NCI-H446 treated with DMSO at 0.1 percent for 48 hours (cell line): ENCODE measurements at places on chromosomes 3 and 15.

GRCh38 chr3:147090461-147090860, 315.9 kb downstream of the ZIC4 start:
- no peak for DNase-seq

GRCh38 chr3:123078101-123078500, 11.3 kb downstream of the PDIA5 start:
- DNase-seq = no peak

GRCh38 chr15:91271565-91272153, 171.6 kb downstream of the SV2B start:
- peak; percentile 21 for DNase-seq

DNA sequence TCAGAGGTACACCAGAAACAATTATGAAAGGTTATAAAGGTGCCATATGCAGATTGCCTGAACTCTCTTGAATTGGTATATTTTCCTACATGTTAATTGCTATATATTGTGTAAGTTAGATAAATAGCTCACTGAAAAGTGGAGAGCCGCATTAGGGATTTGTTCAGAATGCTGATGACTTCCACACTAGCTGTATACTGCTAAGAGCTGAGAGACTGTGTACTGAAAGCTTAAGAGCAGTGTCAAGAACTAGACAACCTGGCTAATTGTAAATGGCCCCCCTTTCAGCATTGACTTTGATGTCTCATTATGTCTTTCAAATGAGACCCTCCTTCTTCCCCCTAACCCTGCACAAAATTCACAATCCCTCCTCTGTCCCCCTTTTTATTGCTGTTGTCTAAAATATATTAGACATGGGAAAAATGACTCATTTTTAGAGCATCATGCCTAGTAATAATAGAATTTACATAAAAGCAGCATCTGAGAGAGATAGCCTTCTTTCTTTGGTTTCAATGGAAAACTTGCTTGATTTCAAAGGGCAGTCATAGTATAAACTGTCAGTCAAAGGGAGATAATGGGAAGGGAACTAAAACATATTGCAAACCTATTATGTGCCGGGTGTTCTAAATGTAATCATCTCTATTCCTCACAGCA, 34.7 kb upstream of the GREM1 start:
- DNase-seq = no peak

- no peak for DNase-seq
Measured at GRCh38 chr15:33584797-33585196, 274.0 kb downstream of the RYR3 start.

DNA sequence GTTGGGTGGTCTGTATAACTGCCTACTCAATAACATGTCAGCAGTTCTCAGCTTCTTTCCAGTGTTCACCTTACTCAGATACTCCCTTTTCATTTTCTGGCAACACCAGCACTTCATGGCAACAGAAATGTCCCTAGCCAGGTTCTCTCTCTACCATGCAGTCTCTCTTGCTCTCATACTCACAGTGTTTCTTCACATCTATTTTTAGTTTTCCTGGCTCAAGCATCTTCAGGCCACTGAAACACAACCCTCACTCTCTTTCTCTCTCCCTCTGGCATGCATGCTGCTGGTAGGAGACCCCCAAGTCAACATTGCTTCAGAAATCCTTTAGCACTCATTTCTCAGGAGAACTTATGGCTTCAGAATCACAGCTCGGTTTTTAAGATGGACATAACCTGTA, at the start of gene CAPN3:
TSS of gene CAPN3 (plus strand) at position 253 of the 400 bp plus-strand sequence. CDS start 305 bp downstream, outside the sequence.
- no peak for DNase-seq

GRCh38 chr3:56795097-56795828, 6.5 kb downstream of the ARHGEF3 start:
- no peak for DNase-seq

GRCh38 chr3:89139870-89140269, 32.4 kb downstream of the EPHA3 start:
- DNase-seq = no peak

GRCh38 chr3:148585671-148586379, 111.9 kb upstream of the AGTR1 start:
- DNase-seq = no peak

- DNase-seq = no peak
Measured at GRCh38 chr3:51102396-51102795, 282.7 kb upstream of the MANF start.

GRCh38 chr3:182692695-182693094, 100.6 kb upstream of the ATP11B start:
- no peak for DNase-seq

GRCh38 chr15:99449514-99449913, 116.3 kb upstream of the MEF2A start:
- DNase-seq = no peak

- no peak for DNase-seq
Measured at GRCh38 chr3:112649478-112649735, 8.5 kb upstream of the CCDC80 start.

GRCh38 chr3:136653628-136654027, 98.5 kb downstream of the STAG1 start:
- DNase-seq = no peak

- no peak for DNase-seq
Measured at GRCh38 chr15:62606376-62607113, 436.0 kb upstream of the TPM1 start.

DNA sequence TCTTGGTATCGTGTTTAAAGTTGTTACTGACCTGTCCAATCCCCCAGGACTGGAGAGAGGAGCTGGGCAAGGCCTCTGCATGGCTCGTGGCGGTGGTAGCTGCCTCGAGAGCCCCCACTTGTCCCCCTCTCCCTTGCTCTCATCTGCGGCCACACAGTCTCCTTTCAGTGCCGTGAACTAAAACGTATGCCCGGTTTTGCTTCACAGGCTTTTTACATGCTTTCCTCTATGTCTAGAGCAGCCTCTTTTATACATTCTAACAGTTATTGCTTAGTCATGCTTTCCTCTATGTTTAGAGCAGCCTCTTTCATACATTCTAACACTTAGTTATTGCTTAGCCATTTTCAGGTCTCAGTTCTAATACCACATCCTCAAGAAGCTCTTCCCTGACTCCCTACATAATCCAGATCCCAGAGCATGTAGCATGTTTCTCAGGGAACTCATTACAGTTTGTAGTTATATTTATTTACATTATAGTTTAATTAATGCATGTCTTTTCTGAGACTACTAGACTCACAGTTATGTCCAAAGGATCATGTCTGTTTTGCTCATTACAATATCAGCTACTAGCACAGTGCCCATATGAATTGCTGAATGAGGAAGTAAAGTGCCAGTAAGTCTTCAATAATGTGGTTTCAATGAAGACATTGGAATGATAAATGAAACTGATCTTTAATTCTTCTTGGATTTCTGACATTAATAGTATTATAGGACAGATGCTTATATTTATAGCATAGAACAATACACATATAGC, 66.5 kb upstream of the TBL1XR1 start:
- DNase-seq = no peak

DNA sequence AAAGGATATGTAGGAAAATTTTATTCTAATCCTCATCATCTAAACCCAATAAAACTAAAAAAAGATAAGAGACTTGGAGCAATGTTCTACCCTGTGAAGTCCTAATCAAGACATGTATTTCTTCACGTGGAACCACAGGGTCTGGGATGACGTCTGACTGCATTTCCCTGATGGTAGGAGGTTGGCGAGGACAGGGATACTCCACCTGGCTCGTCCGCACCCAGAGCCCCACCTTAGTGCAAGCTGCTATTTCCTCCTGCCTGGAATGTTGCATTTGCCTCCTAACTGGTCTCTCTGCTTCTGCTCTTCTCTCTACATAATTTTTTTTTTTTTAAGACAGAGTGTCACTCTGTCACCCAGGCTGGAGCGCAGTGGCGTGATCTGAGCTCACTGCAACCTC, 57.7 kb upstream of the RASGRP1 start:
- no peak for DNase-seq

DNA sequence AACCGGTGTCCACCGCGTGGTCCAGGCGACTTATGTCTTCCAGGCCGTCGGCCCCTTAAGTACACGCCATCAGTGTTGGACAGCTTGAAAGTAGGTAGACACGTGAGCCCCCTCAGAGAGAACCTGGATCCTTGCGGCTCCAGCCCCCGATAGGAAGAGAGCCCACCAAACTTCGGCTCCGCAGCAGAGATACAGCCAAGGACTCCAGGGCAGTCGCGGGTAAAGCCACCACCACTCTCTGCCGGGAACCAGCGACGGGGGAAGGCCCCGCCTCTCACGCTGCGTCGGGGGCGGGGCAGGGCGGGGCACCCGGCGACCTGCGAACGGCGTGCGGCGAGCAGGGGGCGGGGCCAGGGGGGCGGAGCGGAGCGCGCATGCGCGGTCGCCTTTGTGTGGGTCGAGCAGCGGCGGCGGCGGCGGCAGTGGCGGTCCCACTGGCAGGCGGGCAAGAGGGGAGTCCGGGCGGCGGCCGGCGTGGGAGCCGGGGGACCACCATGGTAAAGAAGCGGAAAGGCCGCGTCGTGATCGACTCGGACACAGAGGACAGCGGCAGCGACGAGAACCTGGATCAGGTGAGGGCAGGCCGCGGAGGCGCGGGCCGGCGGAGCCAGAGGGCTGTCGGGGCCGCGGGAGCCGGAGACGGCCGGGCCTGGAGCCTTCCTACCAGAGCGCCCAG, at the start of gene RTF1:
TSS of gene RTF1 (plus strand) at position 354 of the 676 bp plus-strand sequence. CDS start at position 375, 21 bp downstream.
- DNase-seq = peak; percentile 64

DNA sequence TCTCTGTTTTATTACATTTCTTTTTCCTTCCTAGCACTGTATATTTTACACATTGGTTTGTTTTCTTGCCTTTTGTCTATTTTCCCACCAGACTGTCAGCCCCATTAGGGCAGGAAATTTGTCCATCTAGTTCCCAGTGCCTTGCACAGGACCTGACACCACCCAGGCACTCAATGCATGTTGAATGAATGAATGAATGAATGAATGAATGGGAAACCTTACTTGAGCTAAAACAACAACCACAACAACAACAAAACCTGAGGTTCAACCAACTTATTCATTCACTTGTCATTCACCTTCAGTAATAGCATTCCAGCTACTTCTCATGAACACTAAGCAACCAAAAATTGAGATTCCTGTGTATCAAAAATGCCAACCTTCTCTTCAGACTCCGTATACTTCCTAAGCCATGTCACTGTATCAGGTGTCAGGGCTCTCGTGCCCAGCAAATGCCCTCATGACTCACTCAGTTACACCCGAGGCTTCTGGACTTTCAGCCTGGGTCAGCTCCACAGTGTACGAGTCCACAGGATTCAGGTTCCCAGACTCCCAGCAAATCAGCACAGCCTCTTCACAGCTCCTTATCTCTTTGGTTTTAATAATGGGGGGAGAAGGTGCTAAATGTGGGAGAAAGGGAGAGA, 37.3 kb downstream of the FSD2 start:
- DNase-seq = no peak

GRCh38 chr15:66940368-66940767, 125.0 kb upstream of the SMAD3 start:
- DNase-seq = no peak

- DNase-seq = no peak
Measured at GRCh38 chr15:89113296-89114024, 25.2 kb downstream of the ABHD2 start.

DNA sequence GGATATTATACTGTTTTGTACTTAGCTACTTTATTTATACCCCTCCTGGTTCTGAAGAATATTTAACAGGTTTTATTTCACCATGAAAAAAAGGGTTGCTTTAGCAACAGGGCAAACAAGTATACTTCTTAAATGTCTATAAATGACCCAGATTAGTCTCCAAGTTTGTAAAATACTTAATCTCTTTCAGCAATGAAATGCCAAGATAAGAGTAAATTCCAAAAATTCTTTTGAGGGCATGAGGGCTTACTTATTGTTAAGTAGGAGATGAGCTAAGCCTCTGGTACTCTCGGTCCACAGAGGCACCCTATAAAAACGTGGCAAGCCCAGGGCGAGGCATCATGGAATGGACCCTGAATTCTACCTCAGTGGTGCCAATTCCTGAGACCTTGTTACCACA, 264.8 kb upstream of the NSMCE3 start:
- no peak for DNase-seq

DNA sequence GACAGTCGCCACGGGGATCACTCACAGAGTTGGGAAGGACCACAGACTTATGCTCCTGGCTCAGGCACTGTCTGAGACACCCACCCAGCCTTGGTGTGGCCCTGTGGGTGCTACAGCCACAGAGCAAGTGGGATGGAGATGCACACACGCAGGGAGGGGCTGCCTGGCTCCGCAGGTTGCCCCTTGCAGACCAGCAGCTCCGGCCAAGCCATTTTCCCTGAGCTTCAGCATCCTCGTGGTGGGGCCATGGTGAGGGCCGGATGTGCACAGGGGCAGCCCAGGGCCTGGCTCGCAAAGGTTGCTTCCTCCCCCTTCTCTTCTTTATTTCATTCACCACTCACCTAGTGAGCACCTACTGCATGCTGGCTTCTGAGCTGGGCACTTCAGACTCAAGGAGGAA, 55.4 kb upstream of the GRIP2 start:
- DNase-seq = no peak

- no peak for DNase-seq
Measured at GRCh38 chr3:18250991-18251390, 174.1 kb downstream of the SATB1 start.

GRCh38 chr3:72692990-72693389, 155.3 kb downstream of the SHQ1 start:
- no peak for DNase-seq

- no peak for DNase-seq
Measured at GRCh38 chr3:112101916-112102315, 15.7 kb downstream of the C3orf52 start.

DNA sequence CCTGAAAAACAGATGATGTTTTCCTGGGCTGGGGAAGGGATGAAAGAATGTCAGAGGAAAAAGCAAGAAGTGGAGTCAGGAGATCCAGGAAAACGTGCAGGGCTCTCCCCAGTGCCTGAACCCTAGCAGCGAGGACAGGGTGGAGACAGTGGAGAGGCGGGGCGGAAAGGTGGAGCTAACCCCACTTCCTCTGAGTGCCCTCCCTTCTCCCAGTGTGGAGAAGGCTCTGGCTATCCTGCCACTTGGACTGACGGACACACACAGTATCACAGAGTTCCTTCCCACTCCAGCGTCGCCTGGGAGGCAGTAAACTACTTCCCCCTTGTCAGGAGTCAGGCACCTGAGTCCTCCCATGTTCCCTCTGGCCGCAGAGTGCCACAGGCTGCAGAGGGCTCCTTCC, 125.3 kb upstream of the CHRNA7 start:
- no peak for DNase-seq

DNA sequence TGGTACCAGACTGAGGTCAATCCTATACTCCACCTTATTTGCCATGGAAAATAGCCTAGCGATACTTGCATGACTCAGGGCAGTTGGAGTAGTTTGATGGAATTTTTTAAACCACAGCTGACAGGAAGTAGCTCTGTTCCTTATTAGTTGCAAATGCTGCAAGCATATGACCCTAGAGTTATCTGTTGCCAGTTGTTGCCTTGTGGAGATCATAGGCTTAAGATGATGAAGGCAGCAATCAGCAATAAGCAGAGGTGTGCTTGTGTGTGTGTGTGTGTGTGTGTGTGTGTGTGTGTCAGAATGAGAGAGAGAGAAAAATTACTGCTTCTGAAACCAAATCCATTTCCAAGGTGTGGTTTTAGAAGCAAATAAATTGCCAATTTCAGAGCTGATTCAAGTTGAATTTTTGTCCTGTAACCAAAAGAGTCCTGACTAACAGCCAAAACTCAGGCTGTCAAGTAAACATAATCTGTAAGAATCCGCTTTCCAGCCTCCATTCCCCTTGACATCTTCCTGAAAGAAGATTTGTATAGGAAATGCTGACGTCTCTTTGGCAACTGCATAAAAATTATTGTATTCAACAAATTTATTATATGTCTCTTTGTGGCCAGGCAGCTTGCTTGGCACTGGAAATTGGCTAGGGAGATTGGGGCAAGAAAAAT, 141.2 kb downstream of the SERPINI1 start:
- no peak for DNase-seq

- DNase-seq = no peak
Measured at GRCh38 chr3:134294302-134295280, 43.9 kb upstream of the RYK start.
